ENCODE measurements at places on chromosomes 4 and X.

DNA sequence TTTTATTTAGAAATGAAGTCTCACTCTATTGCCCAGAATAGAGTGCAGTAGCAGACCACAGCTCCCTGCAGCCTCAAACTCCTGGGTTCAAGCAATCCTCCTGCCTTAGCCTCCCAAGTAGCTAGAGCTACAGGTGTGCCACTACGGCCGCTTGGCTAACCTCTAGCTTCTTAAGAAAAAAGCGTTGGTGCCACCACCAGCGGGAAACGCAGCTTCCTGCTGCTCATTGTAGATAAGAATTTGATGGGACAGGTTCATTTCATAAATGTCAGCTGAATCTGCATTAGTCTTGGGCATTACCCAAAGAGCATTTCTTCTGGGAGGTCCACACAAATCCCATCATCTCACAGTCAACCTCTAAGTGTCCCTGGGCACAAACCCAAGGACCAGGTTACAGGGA, 33.2 kb upstream of the NAP1L5 start:
- DNase-seq = no peak

DNA sequence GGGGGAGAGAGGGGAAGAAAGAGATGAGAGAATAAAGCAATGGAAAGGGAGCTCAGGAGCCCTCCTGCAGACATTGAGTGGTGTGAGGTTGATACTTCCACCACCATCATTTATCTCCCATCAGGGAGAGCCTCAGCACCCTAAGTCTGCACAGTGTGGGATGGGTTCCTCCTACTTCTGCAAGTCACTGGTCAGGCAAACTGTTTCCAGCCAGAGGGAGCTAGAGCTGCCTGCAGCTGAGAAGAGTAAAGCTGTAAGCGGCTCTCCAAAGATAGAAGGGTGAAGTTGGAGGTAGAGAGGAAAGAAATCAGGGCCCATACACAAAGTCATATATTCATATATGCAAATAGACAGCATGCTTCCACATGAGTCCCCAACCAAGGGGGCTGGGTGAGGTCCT, 21.9 kb upstream of the ZNF81 start:
- no peak for DNase-seq

- DNase-seq = no peak
These were observed 107.6 kb upstream of the BANK1 start for GRCh38 chr4:101682946-101683345.

- DNase-seq = no peak
These were observed 138.1 kb downstream of the MID1 start for GRCh38 chrX:10482261-10482660.

DNA sequence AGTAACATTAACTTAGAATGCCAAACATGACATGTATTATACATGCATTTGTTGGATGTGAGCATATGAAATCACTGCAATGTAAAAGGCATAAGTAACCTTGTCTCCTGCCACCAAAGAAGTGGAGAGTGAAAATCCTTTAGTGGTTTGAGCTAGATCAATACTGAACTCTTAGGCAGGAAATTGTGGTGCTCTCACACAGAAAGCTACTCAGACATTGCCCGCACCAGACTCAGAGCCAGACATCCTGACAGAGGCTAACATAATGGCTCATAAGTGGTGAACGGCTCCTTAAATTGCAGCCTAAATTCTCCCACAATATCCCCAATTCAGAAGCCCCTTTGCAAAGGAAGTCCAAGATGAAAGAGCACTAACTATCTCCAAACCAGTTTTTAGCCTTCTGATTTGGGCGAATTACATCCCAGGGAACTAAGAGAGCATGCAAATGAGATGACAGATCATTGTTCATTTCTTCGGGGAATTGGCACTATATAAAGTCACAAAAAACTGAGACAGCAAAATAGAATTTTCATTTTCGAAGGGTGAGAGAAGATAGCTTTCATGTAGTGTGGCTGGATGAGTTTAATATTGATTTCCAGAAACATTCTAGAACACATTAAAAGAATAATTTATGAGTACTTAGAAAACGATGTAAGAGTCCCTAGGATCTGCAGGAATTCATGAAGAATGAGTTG, 233.6 kb upstream of the RPS6KA3 start:
- DNase-seq = no peak

GRCh38 chr4:155885666-155886065, 17.8 kb upstream of the TDO2 start:
- no peak for DNase-seq

DNA sequence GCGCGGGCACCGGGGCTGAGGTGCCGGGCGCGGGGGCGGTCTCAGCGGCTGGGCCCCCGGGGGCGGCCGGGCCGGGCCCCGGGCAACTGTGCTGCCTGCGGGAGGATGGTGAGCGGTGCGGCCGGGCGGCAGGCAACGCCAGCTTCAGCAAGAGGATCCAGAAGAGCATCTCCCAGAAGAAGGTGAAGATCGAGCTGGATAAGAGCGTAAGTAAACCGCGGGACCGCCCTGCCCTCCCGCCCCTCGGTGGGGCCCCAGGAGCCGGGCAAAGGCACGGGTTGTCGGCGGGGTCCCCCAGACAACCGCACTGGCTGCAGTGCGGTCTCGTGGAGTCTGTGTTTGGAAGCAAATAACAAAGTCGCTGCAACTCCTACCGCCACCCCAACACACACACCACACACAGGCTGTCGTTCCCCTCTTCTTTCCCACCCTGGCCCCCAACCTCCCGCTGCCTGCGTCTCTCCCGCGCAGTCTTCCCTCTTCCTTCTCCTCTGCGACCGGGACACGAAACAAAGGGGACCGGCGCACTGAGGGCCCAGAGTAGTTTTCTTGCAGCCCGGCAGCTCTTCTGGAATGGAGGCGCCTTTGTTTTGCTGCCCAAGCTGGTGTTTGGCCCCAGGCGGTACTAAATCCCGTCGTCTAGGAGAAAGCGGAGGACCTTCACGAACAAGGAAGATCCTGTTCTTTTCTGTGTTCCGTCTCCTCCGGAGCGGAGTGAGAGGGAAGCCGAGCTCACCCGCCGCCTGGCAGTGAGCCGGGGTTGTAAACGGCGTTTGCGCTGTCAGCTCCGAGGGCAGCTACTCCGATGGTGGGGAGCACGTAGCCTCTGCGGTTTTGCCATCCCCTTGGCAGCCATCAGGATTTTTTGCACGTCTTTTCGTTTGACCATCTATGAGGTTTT, 788 bp downstream of the SAP30 start:
- DNase-seq = peak; percentile 49

GRCh38 chrX:22116605-22117546, 84.8 kb downstream of the PHEX start:
- no peak for DNase-seq

DNA sequence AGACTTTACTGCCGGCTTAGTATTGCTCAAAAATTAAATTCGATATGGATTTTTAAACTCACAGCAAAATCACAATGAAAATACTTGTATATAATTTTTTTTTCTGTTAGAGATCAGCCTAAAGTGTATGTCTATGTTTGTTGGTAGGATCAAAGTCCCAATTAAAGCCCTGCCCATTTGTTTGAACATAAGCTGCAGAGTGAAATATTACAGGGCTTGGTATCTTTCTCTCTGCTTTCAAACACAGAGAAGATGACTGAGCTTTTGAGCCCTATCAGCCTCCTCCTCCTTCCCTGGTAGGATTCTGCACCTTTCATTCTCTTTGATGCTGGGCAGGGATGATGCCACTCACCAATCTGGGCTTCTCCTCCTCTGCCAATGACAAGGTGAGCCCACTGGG, 345.4 kb downstream of the PPP1R2C start:
- DNase-seq = no peak

GRCh38 chr4:8132947-8133705, 25.5 kb downstream of the ABLIM2 start:
- no peak for DNase-seq

DNA sequence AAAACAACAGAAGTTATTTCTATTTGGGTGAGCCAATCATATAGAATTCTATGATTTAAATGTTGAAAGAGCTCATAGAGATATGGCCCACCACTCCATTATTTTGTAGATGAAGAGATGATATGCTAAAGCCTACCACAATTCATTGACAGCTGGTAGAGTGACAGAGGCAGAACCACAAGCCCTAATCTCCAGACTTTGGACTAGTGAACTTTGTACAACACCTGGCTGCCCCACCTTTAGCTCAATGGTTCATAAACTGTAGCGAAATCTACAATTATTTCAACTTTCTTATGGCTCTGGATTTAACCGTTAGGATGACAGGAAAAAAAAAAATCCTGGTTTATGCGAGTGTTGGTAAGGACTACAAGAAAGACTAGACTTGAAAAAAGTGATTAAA, 50.9 kb downstream of the PRKG2 start:
- no peak for DNase-seq

GRCh38 chrX:96707804-96708203, 23.2 kb downstream of the DIAPH2 start:
- no peak for DNase-seq

DNA sequence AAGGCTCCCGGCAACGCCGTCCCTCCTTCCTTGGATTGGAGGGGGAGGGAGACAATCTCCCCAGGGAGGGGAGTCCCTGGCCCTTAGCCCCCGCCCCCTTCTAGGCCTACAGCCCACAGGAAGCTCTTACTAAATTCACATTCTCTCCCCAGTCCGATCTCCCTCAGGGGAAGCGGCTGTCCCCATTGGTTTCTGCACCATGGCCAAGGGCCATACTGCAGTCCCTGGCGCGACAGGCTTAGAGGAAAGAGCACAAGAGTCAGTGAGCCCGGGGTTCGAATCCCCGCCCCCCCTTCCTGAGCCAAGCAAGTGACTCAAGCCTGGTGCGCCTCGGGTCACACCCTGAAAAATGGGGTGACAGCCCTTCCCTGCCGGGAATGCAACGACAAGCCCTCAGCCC, 1.1 kb downstream of the ABLIM2 start:
- no peak for DNase-seq

DNA sequence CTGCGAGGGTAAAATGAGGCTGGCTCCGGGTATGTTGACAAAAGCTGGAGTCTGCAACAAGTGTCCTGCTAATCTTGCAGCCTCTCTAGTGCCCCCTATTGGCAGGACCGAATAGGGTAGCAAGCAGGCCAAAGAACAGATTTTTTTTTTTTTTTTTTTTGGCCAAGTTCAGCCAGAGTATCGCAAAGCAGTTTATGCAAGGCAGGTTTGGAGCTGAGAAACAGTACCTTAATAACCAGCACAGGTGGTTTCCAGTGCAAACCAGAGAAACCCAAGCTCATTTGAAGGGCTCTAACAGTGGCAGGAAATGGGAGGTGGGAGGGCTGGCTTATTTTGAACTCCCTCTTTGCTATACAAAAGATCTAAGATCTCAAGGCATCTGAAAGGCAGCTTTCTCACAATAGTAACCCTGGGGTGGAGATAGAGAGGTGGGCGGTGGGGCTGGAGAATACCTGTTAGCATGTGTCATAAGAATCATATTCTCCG, 38.2 kb upstream of the OCIAD2 start:
- DNase-seq = peak; percentile 74

Data from naive thymus-derived CD8-positive, alpha-beta T cell (primary cell).